Fibroblast of skin of abdomen (primary cell): ENCODE measurements at places on chromosomes 5 and 9.
A peak's percentile ranks its signal among the peaks of the same experiment; 100 is the strongest.

DNA sequence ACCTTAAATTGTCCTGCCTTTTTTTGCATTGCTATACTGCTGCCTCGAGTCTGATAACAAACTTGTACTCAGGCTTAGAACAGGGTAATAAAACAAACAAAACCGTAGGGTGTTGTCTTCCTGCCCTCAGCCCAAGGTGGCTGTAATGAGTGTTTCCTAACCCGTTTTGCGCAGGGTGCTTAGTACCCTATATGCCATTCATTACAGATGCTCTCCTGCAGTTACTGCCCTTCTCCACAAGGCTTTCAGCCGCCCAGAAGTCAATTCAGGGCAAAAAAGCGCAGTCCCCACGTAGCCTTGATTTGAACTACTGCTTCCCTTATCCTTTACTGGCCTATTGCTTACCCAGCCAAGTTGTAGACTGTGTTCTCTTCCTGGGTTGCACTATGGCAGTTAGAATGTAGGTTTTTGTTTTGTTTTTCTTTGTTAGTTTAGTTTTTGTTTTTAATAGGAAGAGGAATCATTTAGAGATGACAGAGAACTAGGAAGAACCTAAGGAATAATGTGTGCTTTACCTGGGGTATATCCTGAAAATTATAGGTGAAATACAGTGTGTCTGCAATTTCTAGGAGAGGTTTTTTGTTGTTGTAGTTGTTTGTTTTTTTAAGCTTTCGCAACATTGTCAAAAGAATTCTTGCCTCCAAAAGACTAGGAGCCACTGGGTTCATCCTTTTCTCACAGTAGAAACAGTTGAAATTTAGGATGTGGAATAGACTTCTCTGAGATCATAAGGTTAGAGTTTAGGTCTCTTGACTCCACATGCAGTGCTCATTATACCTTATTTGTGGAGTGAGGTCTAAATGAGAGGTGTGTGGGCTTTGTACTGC is 1.3 kb downstream of the HMGXB3 start:
- DNase-seq: peak; percentile 66

GRCh38 chr9:38440516-38440915 is 16.3 kb upstream of the IGFBPL1 start:
- no peak for DNase-seq

GRCh38 chr5:16616536-16617273 is at the start of gene RETREG1:
Gene RETREG1 (minus strand): TSS chr5:16616997. CDS start chr5:16616971, 26 bp downstream.
- DNase-seq: peak; percentile 13

DNA sequence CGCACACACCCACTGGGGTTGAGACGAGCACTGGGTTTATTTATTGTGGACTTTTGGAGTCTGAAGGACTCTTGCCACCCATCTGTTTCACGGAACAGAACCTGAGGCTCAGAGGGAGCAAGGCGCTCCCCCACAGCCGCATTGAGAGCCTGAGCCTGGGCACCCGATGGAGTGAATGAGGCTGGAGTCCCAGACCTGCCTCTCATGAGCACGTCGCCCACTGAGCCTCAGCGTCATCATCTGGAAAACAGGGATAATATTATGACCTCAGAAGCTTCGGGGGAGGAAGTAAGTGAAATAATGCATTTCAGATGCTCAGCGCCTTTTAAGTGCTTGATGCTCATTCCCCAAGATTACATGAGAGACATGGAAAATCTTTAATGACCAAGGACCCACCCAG is 5.5 kb downstream of the NEK6 start:
- DNase-seq: no peak

- no peak for DNase-seq
These were observed 26.0 kb downstream of the NDUFS6 start for GRCh38 chr5:1827025-1827885.

GRCh38 chr9:75890472-75891276 is at the start of gene PCSK5:
Gene PCSK5 (plus strand): TSS chr9:75890673. CDS start chr9:75891182, 509 bp downstream.
- peak; percentile 96 for DNase-seq

DNA sequence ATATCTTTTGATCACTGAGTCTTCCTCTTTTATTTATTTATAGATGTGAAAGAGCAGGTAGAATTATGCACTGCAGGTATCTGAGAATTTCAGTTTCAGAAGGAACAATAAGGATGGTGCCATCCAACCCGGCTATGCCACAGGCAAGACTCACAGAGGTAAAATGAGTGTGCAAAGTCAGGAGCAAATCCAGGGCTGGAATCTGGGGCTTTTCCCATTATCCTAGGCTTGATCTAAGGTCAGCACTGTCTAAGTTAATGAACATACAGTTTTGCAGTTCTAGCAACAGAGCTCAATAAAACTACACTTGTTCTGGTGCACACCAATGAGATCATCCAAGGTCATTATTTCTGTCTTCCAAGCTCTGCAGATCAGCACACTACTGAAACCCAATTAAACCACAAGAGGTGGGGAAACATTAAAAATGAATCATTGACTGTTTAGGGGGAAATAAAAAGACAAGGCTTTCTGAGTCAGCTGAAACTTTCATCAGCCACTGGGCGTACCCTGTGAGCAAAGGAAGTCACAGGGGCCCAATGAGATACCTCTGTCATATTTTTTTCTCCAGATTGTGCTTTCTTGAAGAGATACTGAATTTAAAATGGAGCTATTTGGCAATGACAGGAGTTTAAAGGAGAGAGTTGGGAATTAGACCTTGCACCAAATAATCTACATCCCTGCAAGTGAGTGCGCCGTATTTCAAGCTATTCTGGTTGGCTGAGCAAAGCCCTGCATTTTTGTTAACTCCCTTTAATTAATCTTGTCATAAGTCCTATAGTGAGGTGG is 662.2 kb upstream of the ZNF608 start:
- peak; percentile 96 for DNase-seq

DNA sequence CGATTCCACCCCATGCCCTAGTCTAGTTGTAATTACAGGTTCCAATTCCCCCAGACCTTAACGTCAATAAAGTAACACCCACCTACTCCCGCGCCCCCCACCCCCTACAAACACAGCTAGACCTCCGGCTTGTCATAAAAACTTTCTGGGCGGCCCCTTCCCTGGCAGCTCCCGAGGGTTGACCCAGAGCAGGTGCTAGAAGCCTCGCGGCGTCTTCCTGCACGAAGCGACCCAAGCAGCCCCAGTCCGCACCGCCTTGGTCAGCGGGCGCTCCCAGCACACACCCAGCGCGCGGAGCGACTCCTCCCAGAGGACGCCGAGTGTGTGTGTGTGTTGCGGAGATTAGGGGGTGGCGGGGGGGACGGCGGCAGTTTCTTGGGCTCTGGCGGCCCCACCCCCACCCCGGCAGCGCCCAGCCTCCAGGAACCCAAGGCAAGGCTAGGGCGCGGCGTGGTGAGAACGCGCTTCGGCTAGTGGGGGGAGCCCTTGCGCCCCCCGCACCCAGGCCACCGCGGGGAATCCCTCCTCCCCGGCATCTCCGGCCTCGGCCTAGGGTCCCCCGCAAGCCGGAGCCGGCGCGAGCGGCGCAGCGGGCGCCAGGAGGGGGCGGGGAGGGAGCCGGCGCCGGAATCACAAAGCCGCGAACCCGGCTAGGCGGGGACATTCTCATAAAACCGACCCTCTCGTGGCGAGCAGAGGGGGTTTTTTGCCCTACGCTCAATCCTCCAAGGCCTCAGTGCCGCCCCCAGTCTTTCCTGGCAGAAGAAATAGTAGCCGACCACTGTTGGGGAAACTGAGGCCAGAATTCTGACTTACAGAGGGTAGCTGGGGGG is 2.2 kb downstream of the PCDH1 start:
- no peak for DNase-seq

GRCh38 chr5:99331061-99331460 is 402.3 kb upstream of the CHD1 start:
- DNase-seq: no peak

- DNase-seq: no peak
These were observed 255.9 kb upstream of the ST8SIA4 start for GRCh38 chr5:101159006-101159405.

- no peak for DNase-seq
These were observed 298.1 kb upstream of the PANK3 start for GRCh38 chr5:168877132-168877892.

DNA sequence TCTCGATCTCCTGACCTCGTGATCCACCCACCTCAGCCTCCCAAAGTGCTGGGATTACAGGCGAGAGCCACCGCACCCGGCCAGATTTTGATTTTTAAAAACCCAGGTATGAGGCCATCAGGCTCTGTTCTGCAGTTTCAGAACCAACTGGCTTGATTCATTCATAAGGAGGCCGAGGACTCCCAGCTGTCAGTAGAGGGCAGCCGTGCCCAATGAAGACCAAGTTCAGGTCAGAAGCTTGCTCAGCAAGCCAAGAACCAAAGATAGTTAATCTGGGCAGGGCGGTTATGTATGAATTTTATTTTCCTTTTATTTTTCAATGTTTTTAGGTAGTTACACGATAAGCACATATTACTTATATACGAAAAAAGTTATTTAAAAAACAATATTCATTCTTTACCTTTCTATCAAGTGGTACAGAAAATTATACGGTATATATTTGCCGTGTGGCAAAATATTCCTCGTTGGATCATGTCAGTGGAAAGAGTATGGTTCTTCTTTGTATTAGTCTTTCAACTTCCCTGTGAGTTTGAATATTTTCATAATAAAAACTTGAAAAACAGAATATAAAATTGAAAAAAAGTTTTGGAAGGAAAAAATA is 18.0 kb downstream of the MGAT1 start:
- DNase-seq: peak; percentile 80

DNA sequence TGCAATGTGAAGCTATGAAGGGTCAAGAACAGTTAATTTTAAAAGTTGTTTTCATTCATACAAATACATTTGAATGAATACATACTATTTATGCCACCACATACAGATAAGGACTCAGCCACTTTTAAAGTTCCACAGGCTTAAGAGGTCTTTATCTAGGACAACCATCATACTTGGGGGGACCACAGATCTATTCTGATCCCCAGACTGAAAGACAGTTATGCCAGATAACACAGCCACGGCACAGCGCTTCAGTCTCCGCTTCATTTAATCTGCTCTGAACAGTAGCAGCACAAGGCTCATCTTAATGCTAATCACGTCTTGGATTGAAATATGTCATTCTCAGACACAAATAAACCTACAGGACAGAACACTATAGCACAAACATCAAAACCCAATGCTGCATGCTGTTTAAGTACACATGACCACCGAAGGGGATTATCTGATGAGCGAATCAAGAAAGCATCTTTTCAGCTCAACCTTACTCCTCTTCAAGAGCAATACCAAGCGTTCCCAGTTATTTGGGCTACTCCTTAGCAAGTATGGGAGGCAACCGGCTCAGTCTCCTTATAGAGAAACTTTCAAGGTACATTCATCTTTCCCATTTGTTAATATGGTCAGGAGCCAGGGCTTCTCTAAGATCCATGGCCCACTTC is 33.3 kb downstream of the PUM3 start:
- DNase-seq: no peak

DNA sequence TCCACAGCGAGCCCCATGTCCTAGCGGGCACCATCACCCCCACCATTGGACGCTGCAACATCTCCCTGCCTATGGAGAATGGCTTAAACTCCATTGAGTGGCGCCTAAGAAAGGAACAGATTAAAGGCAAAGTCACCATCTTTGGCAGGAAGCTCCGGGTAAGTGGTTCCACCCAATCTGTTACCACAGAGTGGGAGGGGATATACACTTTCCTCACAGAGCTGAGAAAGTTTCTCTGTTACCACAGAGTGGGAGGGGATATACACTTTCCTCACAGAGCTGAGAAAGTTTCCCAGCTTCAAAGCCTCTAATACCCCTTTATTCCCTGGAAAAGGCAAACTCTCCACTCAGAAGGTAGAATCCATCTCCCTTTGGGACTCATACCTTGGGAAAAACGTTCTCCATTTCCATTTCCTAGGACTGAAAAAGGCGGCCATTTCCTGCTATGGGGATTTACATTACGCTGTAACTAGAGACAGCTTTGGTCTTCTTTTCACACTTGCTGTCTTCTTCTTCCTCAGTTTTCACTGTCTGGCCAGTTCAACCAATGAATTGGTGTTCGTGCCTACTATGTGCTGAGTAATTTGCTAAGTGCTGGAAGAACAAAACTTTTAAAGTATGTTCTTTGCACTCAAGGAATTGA is 63.4 kb upstream of the WWC1 start:
- DNase-seq: no peak

DNA sequence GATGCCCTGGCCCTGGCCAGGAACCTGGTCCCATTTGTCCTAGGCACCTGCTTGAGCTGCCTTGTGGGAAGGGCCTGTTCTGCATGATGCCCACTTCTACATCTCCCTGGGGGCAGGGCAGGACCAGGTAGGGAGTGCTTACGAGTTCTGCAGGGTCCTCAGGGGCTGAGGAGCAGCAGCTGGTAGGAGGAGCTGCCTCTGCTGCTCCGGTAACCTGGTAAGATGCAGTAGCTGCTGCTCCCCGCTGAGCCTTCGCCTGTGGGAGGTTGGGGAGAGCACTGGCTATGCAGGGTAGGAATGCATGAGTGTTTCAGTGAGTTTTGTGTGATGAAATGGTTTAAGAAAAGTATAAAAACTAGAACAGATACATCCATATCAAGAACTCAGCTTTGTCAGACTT is 13.6 kb downstream of the LRRC8A start:
- DNase-seq: no peak

DNA sequence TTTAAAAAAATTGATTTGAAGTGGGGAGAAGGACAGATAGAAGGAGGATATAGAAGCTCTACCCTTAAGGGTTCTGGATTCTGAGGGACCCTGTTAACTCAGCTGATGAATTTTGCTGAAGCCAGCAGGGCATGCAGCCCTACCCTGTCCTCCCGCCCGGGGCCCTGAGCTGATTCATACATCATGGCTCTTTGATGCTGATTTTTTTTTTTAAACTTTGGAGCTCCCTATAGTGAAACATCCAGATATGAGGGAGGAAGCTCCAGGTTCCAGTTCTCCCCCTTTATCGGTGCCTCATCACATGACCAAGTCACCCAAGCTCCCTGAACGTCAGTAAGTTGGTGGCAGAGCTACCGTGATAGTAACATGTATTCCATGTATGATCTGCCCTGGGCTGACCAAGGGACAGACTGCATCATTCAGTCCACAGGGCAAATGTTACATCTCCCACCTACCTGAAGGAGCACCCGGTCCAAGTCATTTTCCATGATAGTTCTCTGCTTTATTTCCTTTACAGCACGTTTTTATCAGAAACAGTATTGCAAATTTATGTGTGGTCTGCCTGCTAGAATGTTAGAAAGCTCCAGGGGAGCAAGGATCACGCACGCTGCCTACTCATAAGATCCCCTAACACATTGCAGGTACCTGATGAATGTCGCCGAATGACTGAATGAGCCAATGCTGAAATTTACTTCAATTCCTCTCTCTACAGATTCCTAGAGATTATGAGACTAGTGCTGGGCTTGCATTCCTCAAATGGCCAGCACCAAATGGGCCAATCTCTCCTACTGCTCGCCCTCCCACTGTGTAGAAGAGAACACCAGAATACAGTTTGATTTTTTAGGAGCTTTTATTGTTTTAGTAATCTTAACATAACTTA is 25.9 kb downstream of the SPARC start:
- DNase-seq: peak; percentile 85
